HTR-8/SVneo (cell line): ENCODE measurements at places on chromosomes 5 and 9.

- no peak for DNase-seq
Measured at GRCh38 chr5:67509402-67510186, 313.0 kb upstream of the CD180 start.

GRCh38 chr9:132892400-132892799 lies 13.7 kb downstream of the SPACA9 start:
- no peak for DNase-seq

DNA sequence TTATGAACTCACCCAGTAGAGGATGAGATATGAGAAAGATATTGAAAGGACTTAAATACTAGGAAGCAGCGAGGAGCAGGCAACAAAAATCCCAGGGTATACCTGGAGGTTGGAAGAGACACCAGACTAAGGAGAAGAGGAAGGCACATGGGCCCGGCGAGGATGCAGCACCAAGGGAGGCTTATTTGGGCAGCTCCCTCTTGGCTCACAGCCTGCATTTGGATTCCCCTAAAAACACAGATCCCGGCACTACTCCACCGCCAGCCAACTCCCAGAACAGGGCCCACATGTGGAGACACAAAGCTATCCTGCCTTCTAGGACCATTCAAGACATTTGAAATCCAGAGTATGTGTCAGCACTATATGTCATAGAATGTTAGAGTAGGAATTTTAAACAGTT lies 199.8 kb upstream of the FBXL7 start:
- DNase-seq = no peak

DNA sequence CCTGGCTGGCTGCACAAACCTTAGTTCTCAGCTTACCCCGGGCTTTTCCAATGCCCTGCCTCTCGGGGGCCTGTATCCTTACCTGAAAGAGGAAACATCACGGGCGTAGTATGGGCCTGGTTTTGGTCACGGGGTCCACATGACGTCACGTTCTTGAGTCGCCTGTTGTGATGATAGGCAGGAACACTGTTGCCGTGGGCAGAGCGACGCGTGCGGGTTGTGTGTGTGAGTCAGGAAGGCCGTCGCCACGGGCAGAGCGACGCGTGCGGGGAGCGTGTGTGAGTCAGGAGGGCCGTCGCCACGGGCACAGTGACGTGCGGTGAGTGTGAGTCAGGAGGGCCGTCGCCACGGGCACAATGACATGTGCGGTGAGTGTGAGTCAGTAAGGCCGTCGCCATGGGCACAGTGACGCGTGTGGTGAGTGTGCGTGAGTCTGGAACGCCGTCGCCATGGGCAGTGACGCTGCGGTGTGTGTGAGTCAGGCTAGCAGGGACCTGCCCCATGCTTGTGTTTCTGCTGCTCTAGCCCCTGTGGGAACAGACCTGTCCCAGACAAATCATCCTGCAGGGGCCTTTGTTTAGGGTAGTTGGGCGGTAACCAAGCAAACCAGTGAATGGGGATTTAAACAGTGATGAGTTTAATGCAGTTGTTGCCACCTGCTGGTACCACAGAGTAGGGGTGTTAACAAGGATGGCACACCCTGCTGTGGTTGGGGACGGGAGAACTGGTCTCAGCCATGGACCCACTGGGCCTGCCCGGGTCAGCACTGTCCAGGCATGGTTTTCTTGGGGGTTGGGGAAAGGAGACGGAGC lies 19.8 kb downstream of the TRIP13 start:
- DNase-seq = peak; percentile 78

- DNase-seq = no peak
Measured at GRCh38 chr5:143393524-143393923, 10.0 kb downstream of the NR3C1 start.

GRCh38 chr5:72378639-72379289 lies 58.6 kb downstream of the PTCD2 start:
- DNase-seq = peak; percentile 72

DNA sequence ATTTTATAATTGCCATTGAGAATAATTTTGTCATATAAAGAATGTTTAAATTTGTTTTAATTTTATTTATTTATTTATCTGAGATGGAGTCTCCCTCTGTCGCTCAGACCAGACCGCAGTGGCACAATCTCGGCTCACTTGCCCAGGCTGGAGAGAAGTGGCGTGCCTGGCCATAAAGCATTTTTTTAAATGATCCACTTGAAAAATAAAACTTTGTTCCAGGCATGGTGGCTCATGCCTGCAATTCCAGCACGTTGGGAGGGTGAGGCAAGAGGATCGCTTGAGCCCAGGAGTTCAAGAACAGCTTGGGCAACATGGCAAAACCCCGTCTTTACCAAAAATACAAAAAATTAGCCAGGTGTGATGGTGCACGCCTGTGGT lies 2.1 kb upstream of the SIT1 start:
- DNase-seq = no peak

DNA sequence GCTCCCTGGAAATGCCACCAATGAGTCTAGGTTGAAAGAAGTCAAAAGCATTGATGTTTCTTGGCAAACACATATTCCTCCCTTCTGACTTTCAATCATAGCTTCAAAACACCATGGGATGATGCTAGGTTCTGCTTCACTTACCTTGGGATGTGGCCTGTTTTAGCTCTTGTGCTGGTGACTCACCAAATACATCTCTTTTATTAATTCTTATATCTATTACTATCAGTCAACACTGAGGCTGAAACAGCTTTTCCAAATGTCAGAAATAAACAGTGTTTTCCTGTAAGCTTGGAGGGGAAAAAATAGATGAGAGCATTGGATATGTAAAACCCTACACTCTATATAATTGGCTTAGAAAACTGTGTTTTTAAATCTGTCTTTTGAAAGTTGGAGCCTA lies 245.4 kb upstream of the NREP start:
- no peak for DNase-seq

DNA sequence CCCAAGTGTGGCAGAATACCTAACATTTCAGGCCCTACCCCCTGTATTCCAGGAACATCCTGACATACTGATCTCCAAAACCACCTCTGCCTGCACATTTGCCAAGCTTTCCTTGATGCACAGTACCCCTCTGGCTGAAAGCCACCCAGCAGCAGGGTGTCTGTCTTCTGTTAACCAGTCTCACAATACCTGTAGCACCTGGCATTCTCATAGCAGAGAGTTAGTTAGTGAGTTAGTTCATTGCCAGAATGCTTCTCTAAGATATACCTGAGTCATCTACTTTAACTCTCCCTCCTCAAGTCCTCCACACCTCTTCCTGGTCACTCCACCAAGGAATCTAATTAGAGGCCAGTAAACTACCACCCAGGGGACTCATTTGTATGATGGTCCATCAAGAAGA lies 46.1 kb upstream of the IL7R start:
- no peak for DNase-seq

- DNase-seq = no peak
Measured at GRCh38 chr9:68507806-68508145, 32.9 kb downstream of the TMEM252 start.
